ENCODE measurements at places on chromosomes 3 and 15. TPM values are rescaled to one million over a fixed set of nuclear protein-coding genes. Genes with fewer than 3 reads are reported as not detected.
A peak's percentile ranks its signal among the peaks of the same experiment; 100 is the strongest.

Gene TRNT1
- total RNA-seq, result 21.7 TPM

Gene PPARG
- 21.5 TPM for total RNA-seq

- no peaks in the 10 kb centered on the region for H3K36me3 ChIP-seq
- no peak overlapping the region for H3K4me3 ChIP-seq
- no peak for DNase-seq
- H3K4me1 ChIP-seq, result peaks cover 35% of the 10 kb centered on the region
- H3K27ac ChIP-seq, result no peak overlapping the region
These were observed 482.2 kb upstream of the CFAP20DC start for GRCh38 chr3:59531994-59532393.

GRCh38 chr15:71565631-71566160 lies 244.7 kb upstream of the NR2E3 start:
- DNase-seq, result no peak
- H3K27me3 ChIP-seq, result no peaks in the 10 kb centered on the region
- no peaks in the 10 kb centered on the region for H3K36me3 ChIP-seq
- no peak overlapping the region for H3K4me3 ChIP-seq
- H3K4me1 ChIP-seq, result peaks cover 12% of the 10 kb centered on the region
- H3K27ac ChIP-seq, result peak overlapping the region; percentile 3

DNA sequence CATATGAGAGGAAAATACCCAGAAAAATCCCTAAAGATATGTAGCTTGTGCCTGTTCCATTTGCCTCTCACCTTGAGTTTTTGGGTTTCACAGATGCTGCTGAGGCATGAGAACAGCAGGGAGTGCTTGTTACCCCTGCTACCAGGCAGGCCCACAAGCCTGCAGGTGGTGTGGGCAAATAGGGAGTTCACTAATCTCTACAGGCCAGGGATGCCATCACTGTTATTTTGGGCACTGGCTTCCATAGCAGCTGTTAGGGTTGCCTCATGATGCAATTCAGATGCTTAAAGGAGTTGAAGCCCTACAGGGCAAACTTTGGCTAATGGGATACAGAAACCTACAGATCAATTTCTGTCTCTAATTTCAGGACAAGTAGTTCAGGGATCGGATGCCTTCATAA lies 873.5 kb downstream of the OTOL1 start:
- H3K4me1 ChIP-seq, result peaks cover 15% of the 10 kb centered on the region
- no peaks in the 10 kb centered on the region for H3K27me3 ChIP-seq
- H3K36me3 ChIP-seq, result no peaks in the 10 kb centered on the region

DNA sequence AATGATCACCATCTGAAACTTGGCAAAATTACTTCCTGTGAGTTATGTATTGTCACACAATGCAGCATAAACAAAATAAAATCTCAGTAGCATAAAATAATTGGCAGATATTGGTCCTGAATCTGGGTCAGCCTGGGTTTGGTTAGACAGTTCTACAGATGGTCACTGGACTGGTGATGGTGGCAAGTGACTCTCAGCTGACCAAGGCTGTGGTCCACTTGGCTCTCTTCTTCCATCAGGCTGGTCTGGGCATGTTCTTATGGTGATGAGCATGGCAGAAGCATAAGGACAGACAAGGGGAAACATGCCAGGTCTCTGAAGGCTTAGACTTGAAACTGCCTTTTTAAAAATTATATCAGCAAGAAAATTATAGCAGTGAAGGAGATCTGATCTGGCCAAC lies 1205.0 kb upstream of the EPHA6 start:
- H3K27ac ChIP-seq, result no peak overlapping the region
- H3K4me3 ChIP-seq, result no peak overlapping the region
- no peaks in the 10 kb centered on the region for H3K4me1 ChIP-seq
- H3K36me3 ChIP-seq, result peaks cover 3% of the 10 kb centered on the region
- no peak for DNase-seq

Gene VWA5B2
- total RNA-seq, result 23.7 TPM

DNA sequence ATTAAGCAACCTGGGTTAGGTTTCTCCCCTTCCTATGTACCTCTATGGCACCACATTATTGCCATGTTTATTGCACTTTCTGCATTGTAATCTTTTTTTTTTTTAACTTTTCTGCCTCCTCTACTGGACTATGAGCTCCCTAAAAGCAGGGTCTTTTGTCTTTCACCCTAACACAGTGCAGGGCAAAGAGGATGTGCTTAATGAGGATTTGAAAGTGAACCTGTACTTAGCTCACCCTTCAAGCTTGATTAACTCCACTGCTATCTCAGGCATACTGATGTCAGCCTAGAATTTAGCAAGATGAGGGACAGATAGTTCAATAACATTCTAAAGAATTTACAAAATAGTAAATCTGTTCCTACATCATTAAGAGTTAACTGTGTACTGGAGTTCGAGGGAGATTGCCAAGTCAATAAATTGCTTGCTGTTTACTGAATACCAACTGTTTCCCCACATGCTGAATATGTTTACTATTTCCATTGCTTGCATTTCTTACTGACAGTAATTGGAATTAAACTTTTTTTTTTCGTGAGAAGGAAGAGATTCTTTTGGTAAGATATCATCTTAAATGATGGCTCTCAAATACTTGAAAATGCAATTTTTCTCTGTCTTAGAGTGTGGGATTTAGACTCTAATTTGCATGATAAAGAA lies 15.7 kb upstream of the PPARG start:
- H3K27ac ChIP-seq, result no peak overlapping the region
- DNase-seq, result no peak
- H3K4me1 ChIP-seq, result no peaks in the 10 kb centered on the region
- no peak overlapping the region for H3K4me3 ChIP-seq
- peaks cover 5% of the 10 kb centered on the region for H3K27me3 ChIP-seq

- DNase-seq, result no peak
- H3K27ac ChIP-seq, result no peak overlapping the region
- peaks cover 35% of the 10 kb centered on the region for H3K4me1 ChIP-seq
- no peaks in the 10 kb centered on the region for H3K27me3 ChIP-seq
- H3K36me3 ChIP-seq, result no peaks in the 10 kb centered on the region
These were observed 251.2 kb upstream of the CTDSPL start for GRCh38 chr3:37610529-37610928.

DNA sequence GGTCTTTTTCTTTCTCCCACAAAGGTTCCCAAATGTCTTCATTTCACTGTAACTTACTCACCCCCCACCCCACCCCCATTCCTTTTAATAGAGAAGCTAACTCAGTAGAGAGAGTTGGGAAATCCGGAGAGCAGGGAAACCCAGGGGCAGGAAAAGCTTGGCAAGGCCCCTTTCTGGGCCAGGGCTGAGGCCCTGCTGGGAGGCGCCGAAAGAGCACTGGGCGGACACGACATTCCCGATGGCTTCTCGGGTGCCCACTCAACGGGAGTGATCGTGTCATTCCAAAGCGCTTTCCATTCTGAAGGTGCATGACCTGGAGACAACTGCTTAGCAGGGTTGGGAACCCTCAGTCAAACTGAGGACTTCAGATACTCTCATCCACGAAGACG lies 1.6 kb upstream of the DALRD3 start:
- H3K27me3 ChIP-seq, result no peaks in the 10 kb centered on the region
- H3K4me1 ChIP-seq, result peaks cover 11% of the 10 kb centered on the region
- DNase-seq, result no peak
- peaks cover 8% of the 10 kb centered on the region for H3K36me3 ChIP-seq

DNA sequence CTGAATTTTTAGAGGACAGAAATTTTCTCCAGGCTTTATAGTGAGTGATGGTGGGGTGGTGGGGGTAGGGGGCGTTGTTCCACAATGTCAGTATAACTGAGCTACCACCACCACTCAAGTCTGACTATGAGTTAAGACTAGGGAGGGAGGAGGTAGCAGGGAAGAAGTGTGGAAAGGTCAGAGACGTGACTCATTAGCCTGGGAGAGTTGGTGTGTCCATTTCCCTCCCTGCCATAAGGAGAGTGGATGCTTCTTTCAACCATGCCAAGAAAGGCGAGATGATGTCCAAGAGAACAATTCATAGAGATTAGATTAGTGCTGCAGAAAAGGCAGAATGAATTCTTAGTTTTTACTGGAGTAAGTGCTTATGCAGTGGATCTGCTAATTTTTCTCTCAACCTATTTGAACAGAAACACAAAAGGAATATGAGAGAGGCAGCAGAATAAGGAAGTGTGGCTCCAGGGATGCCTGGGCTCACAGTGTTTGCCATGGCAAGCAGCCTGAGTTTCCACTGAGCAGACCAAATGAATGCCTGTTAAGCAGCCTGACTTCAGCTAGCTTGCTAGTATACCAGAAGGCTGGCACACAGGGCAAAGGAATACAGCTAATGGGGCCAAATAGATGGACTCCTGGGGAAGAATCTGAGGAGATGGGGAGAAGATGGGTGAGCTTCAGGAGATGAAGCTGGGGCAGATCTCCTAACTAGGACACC lies 708.9 kb downstream of the NTRK3 start:
- no peaks in the 10 kb centered on the region for H3K36me3 ChIP-seq
- H3K27me3 ChIP-seq, result peaks cover 9% of the 10 kb centered on the region
- H3K4me1 ChIP-seq, result no peaks in the 10 kb centered on the region
- H3K4me3 ChIP-seq, result no peak overlapping the region
- no peak for DNase-seq
- no peak overlapping the region for H3K27ac ChIP-seq

Gene CPA3
- not detected for total RNA-seq

DNA sequence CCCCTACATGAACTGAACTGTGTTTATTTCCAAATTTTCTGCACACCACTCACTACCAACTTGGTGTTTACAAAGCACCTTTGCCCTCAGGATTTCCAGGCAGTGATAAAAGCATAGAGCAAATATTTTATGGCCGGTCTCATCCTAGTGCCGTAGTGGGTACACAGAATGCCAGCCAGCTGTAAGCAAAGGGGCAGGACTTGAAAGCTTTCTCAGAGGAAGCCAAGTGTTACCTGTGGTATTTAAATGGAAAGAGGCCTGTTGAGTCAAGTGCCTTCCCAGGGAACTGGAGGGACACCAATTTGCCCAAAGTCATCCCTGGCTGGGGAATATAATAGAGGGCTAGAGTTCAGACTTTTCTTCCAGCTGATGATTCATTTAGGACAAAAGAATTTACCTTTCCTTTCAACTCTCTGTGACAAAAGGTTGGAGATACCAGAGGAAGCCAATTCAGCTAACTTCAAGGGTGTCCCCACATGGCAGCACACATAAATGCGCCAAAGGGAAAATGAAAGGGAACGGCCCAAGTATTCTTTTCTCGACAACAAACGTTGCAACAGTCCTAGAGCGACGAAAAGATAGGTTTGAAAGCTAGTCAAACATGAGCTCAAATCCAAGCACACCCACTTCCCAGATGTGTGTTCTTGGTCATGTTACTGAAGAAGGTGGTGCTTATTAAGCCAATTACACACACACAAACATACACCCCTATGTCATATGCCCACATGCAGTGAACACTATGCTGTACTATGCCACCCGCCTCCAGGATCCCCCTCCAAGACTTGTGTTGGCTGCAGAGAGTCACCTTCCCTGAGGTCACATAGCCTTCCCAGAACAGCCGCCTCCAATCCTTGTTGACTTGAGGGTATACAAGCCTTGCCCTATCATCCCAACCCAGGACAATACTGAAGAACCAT lies 27.7 kb downstream of the MAGI1 start:
- peaks cover 12% of the 10 kb centered on the region for H3K4me1 ChIP-seq
- DNase-seq, result no peak

DNA sequence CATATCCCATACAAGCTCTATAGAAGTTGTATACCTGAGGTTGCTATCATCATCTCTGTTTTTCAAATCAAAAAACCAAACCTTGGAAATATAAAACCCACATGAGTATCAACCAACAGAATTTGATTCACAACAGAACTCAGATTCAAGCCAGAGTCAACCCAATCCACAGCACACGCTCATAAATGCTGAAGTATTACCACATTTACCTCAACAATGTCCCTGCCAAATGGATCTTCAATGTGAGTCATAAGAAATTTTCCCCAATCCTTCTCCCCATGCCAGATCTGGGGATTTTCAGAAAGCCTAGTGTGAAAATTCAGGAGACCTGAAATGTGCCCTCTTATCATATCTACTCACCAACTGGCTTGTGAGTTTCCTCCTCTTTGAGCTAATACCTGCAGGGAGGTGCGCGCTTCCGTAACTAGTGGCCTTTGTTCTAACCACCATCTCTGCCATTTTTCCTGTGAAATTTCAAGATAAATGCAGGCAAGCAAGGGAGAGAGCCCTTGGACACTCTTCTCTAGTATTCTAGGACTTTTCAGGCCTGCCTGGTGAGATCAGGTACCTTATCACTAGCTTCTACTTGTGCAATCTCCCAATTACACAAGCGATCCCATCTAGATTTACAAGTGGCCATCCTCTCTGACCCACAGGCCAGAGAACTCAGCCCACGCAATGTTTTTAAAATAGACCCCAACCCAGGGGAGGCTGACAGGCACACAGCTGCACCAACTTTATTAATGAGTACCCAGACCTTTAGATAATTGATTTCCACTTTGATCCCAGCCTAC lies 1076.9 kb upstream of the CFAP20DC start:
- H3K36me3 ChIP-seq, result no peaks in the 10 kb centered on the region
- H3K27me3 ChIP-seq, result peaks cover 15% of the 10 kb centered on the region
- no peak overlapping the region for H3K4me3 ChIP-seq
- no peak overlapping the region for H3K27ac ChIP-seq

Gene SLC28A1
- 0.31 TPM for total RNA-seq

Gene OCA2
- total RNA-seq, result 1.4 TPM

Gene KBTBD8
- total RNA-seq, result 4.8 TPM

GRCh38 chr3:4597208-4597985 lies 104.2 kb downstream of the ITPR1 start:
- H3K4me1 ChIP-seq, result peaks cover 34% of the 10 kb centered on the region
- H3K27me3 ChIP-seq, result no peaks in the 10 kb centered on the region
- peak overlapping the region; percentile 46 for H3K4me3 ChIP-seq
- H3K36me3 ChIP-seq, result no peaks in the 10 kb centered on the region
- no peak for DNase-seq
- peak overlapping the region; percentile 44 for H3K27ac ChIP-seq

DNA sequence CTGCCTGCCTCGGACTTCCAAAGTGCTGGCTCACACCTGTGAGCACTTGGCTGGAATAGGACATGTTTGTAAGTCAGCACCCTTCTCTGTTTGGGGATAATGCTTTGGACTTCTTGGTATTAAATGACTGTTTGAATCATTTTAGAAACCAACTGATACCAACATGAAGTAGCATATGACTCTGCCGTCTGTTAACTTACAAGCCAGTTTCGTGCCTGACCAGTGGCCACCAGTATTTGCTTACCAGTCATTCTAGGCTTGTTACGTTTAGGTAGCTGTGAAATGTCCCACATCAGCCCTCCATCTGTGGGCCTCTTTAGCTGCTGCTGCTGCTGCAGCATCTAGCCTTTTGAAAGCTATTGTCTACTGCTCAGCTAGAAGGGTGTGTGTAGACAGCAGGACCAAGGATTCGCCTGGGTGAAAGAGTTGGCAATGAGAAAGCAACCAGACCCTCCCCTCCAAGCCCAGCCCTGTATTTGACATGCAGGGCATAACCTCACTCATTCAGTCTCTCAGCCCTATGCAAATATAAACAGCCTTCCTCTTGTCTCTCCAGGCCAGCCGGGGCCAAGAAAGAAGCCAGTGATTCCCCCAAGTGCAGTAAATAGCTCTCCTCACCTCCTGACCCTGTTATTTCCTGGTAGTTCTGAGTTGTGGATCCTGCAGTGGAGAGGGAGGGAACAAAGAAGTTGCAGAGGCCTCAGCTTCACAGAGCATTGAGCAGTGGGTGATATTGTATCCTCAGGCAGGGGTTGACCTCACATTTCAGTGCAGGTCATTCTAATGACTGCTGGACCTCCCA lies 51.0 kb downstream of the NKIRAS1 start:
- H3K4me1 ChIP-seq, result peaks cover 64% of the 10 kb centered on the region
- peak overlapping the region; percentile 63 for H3K27ac ChIP-seq
- DNase-seq, result no peak

- DNase-seq, result no peak
- no peaks in the 10 kb centered on the region for H3K27me3 ChIP-seq
- H3K4me3 ChIP-seq, result no peak overlapping the region
These were observed 15.6 kb downstream of the HERC1 start for GRCh38 chr15:63818191-63818590.
